ENCODE measurements at places on chromosomes 2 and 18.

GRCh38 chr2:9002637-9003365 lies 683 bp downstream of the MBOAT2 start:
- no peak for DNase-seq

- no peak for DNase-seq
Measured at GRCh38 chr2:113160962-113161361, 12.8 kb upstream of the PSD4 start.

GRCh38 chr2:72900191-72900825 lies 13.1 kb downstream of the SPR start:
- DNase-seq: no peak

- no peak for DNase-seq
Measured at GRCh38 chr2:31414601-31415241, at the start of gene XDH. TSS of gene XDH (minus strand) at chr2:31414742. CDS start at chr2:31414666, 76 bp downstream.

Measured in NCI-H187 treated with DMSO at 0.1 percent for 48 hours (cell line).